ENCODE measurements at places on chromosomes 7 and 10. TPM values are rescaled to one million over a fixed set of nuclear protein-coding genes. Genes with fewer than 3 reads are reported as not detected.

Gene AOAH
- not detected for total RNA-seq

DNA sequence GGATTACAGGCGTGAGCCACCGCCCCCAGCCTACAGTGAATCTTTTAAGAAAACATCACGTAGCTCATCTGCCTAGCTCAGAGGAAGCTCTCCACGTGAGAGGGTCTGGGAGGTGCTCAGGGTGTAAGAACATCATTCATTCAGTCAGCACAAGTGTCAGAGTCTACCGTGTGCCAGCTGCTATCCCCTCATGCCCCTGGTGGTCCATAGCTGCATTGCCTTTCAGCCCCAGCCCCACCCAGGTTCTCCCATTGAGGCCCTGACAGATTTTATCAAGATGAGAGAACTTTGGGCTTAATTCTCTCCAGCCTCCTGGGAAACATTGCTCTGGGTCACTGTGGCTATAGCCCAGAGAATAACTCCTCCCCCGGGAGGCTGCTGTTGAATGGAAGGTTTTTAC lies 45.1 kb downstream of the ZNF503 start:
- no peak for DNase-seq

- no peak for DNase-seq
Measured at GRCh38 chr10:73892310-73893030, 18.1 kb upstream of the CAMK2G start.

DNA sequence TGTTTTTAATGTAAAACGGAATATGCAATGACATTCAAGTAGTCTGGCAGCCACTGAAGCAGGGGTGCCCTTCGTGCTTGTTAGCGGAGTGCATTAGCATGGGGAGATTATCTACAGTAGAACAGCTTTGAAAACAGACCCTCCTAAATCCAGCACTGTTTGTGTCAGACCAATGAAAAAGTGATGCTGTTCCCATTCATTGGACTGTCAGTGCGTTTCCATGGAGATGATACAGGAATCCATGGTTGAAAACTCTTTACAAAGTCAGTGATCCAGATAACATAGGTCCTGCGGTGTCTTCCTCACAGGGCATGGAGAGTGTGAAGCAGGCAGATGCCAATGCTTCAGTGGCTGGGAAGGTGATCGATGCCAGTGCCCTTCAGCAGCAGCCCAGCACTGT lies 73.6 kb downstream of the ITGB8 start:
- peak; percentile 26 for DNase-seq

DNA sequence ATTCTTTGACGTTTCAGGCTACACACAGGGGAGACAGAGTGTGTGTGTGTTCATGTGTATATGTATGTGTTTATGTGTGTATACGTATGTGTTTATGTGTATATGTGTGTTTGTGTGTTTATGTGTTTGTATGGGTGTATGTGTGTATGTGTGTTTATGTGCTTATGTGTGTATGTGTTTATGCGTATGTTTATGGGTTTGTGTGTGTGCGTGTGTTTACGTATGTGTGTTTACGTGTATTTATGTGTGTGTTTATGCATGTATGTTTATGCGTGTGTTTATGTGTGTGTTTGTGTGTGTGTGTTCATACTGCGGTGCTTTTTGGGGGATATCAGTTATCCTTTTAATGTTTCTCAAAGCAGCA lies 39.2 kb upstream of the CNPY1 start:
- no peak for DNase-seq

DNA sequence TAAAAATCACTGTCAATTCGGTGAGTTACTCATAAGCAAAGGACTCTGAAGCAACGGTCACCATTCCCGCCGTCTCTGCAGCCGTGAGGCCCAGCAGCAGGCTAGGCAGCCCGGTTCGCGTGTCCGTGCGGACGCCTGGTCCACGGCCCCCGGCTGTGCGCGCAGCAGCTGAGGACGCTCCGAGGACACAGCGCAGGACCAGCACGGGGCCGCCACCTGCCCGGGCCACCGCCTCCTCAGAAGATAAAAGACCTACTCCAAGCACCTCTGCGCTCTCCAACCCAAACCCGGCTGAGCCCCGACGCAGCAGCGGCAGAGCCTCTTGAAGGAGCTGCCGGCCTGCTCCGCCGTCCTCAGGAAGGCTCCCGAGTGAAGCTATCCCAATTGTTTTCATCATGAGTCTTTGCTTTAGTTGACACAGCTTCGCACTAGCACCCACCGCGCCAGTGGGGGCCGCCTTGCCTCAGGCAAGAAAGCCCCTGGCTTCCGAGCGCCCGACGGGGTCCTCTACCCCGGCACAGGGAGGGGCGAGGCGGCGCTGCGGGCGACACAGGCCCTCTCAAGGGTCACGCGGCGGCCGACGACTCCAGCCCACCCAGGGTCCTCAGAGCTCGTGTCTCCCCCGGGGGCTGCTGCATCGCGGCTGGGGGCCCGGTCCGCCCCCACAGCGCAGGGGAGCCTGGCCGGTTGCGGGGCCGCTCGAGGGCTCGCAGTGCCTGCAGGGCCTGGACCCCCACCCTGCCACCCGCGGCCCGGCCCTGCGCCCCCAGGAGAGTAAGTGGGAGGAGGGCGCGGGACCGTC lies 16.9 kb upstream of the GPR146 start:
- DNase-seq = peak; percentile 97

- peak; percentile 75 for DNase-seq
Measured at GRCh38 chr7:80136261-80137055, 1.8 kb downstream of the GNAI1 start.

DNA sequence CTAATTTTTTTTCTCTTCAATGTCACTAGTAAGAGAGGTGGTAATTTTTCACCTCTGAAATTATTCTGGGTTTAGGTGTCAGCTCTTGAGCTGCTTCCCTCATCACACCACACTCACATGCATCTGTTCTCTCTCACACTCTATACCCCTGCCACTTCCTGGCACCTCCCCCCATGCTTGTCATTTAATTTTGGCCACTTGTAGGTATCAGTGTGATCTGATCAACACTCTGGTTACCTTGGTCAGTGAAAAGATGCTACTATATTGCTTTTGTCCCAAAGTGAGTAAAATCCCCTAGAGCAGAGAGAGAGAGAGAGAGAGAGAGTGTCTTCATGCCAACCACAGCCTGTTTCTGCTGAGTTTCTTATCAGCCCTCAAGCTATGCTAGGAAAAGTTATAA lies 42.5 kb downstream of the STK17A start:
- DNase-seq = no peak

DNA sequence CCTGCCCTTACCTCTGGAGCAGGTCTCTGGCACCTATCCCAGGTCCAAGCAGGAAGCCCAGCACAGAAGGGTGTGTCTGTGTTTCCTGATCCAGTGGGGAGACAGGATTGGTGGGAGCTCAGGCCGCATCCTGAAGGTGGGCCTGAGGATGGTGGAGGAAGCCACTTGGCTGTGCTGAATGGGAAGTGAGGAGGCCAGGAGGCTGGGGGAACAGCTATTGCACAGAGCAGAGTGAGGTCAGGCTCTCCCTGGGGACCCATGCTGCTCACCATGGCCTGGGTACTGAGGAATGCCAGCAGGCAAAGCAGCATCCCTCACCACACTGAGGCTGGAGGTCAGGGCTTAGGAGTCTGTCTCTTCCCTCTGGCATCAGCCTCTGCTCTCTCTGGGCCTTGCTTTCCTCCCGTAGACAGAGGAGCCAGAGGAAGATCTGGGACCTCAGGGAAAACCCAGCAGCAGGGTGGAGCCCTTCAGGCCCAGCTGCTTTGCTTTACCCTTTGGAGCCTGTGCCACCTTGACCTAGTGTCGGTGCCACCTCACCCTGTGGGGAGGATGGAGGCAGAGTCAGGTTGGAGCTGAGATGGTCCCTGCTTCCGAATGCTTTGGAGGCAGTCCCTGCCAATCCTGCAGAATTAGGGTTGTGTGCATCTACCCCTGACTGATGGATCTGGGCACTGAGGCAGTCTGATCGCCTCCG lies 39.0 kb downstream of the CDH23 start:
- DNase-seq = peak; percentile 91

DNA sequence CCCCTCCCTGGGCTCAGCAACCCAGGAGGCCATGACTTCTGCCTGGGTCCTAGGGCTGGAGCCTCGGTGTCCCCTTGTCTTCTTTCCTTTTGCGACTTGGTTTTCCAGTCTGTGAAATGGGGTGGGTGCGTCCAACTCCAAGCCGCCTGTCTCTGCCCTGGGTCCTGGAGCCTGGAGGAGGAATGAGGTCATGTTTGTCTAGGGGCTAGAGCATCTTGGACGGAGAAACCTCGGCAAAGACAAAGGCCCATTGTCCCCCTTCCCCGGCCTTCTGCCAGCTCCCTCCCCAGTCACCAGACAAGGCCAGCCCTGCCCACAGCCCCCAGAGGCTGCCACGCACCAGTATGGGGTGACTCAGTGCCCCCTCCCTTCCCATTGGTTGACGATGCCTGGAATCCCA lies 39.8 kb upstream of the ELN start:
- no peak for DNase-seq

All from osteoblast (primary cell).